Stimulated activated CD4-positive, alpha-beta T cell treated with anti-CD3 and anti-CD28 coated beads, Interleukin-4, amount 100 ng/mL, for 24 hours (primary cell): ENCODE measurements at places on chromosomes 6 and 20.

DNA sequence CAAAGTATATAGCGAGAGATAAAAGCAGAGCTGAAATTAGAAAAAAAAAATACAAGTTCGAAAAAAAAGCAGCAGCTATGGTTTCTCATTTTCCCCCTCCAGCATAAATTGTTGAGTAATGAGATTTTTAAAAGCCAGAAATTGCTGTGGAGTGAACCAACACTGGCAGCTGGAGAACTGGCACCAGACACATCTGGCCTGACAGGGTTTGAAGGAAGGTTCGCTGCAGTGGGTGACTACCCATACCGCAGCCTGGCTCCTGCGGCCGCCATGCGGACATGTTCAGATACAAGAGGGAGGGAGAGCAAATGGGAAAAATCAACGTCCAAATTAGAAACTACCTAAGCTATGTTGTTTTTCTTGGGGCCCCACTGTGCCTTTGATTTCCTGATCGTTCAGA is 3.3 kb downstream of the APCDD1L start:
- no peak for DNase-seq

GRCh38 chr20:25081730-25082497 is at the start of gene VSX1:
Gene VSX1, minus strand, starts transcription at chr20:25082141. Its CDS starts 45 bp downstream, at chr20:25082096.
- DNase-seq: no peak

DNA sequence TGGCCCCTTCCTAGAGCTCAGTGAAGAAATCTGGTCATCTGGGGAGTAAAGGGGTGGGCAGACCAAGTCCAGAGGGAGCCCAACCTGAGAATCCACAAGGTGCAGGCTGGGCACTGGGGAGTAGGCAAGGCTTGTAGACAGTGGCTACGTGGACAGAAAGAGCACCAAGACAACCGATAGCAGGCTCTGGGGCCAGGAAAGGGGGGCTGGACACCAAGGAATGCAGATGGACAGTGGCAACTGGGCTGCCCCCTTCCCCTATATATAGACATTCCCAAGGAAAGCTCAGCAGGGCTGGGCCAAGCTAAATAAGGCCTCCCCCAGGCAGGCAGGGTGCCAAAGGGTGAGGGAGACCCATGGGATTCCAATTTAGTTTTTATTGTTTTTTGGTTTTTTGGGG is 1.5 kb upstream of the TNNC2 start:
- no peak for DNase-seq

- no peak for DNase-seq
Measured at GRCh38 chr20:6053776-6054688, at the start of gene LRRN4. Gene LRRN4, minus strand, starts transcription at chr20:6054060. Its CDS starts 1,261 bp downstream, at chr20:6052799.

- peak; percentile 47 for DNase-seq
Measured at GRCh38 chr20:20491110-20491783, 123.3 kb downstream of the INSM1 start.

- DNase-seq: no peak
Measured at GRCh38 chr6:6588064-6588923, at the start of gene LY86. Gene LY86, plus strand, starts transcription at chr6:6588720. Its CDS starts 15 bp downstream, at chr6:6588735.

DNA sequence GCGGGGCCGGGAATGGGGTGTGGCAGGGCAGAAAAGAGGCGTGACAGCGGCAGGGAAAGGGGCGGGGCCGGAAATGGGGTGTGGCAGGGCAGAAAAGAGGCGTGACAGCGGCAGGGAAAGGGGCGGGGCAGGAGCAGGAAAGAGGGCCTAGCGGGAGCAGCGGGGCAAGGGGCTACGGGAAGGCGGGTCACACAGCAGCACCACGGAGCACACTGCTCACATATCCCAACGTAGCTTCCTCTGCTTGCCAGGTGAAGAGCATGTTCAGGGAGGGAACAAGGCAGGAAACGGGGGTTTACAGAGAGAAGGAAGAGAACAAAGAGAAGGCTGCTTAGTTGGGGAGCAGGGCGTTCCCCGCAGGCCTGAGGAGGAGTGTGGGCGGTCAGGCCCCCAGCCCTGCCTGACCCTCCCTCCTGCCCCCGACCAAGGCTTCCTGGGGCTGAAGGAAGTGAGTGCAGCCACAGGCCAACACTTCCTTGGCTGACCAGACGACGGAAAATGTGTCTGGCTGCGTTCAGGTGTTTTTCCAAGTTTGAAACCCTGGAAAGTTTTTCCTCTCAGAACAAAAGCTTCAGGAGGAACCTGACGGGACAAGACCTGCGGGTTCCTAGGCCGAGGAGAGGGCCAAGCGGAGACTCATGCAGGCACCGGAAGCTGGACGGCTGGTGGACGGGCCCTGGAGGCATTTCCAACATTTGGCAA is 13.8 kb downstream of the UCKL1 start:
- DNase-seq: peak; percentile 40

DNA sequence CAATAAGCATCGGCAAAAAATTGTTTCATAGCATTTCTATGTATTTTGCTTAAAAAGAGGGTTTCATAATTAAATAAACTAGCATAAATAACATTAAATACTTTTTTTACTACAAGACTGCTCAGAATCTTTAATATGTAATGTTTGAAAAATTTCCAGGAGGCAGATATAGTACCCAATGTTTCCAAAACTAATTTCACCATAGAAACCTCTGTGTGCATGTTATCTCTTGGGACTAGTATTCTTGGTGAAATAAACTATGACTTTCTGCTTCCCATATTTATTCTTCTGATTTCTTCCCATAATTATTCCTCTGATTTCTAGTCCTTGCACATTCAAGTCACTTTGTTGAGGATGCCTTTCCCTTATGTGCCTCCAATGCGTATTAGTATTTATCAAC is 94.5 kb downstream of the PTPRK start:
- no peak for DNase-seq

GRCh38 chr20:9600562-9600961 is 86.2 kb downstream of the LAMP5 start:
- DNase-seq: no peak

DNA sequence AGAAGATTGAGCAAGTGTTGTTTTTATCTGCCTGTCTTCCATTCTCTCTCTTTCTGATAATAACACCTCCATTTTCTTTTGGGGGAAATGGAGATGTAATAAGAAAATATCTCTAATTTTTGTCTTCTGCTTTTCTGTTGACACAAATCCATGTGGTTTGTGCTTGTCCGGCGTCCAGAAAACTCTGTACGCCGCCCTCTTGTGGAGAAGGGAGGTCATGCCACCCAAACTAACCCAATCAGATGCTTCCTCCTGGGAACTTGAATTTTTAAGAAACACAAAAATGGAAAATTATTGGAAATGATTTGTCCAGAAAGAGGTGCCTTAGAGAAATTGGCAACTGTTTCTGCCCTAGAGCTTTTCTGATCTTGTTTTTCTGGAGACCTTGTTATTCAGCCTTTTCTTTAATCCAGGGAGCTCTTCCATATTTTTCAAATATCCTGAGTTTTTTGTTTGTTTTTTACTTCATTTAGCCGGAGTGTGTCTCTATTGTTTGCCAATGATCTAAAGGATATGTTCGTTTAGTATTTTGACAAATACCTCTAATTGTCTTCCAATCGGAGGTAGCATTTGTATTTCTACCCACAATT is 17.8 kb upstream of the FNDC1 start:
- peak; percentile 50 for DNase-seq

- no peak for DNase-seq
Measured at GRCh38 chr6:112320561-112321318, 26.4 kb upstream of the RFPL4B start.

DNA sequence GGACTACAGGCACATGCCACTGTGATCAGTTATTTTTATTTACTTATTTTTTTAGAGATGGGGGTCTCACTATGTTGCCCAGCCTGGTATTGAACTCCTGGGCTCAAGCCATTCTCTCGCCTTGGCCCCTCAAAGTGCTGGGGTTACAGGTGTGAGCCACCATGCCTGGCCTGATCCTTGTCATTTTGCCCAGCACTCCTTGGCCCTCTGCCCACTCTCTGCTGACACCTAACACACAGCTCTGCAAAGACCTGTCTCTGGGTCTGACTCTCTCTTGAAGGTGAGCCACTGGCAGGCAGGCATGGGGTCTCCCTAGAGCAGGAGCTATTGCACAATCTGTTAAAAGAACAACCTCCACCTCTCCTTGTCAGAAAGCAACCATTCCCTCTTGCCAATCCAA is 155.6 kb downstream of the ZFP64 start:
- no peak for DNase-seq

DNA sequence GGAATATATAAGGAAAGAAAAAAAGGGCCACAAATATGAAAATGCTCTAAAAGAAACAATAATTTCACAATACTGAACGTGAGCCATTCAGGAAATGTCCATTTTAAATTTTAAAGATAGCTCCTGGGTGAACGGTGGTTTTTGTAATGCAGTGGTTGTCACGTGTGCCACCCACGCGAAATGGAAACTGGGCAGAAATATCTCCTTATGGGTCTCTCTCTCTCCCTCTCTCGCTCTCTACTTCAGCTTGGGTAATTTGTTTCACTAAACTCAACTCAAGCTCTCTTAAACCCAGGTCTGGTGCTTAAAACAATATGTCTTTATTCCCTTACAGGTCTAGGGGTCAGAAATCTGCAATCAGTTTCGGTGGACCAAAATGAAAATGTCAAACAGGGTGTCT is 150.8 kb downstream of the OR2B2 start:
- DNase-seq: no peak

DNA sequence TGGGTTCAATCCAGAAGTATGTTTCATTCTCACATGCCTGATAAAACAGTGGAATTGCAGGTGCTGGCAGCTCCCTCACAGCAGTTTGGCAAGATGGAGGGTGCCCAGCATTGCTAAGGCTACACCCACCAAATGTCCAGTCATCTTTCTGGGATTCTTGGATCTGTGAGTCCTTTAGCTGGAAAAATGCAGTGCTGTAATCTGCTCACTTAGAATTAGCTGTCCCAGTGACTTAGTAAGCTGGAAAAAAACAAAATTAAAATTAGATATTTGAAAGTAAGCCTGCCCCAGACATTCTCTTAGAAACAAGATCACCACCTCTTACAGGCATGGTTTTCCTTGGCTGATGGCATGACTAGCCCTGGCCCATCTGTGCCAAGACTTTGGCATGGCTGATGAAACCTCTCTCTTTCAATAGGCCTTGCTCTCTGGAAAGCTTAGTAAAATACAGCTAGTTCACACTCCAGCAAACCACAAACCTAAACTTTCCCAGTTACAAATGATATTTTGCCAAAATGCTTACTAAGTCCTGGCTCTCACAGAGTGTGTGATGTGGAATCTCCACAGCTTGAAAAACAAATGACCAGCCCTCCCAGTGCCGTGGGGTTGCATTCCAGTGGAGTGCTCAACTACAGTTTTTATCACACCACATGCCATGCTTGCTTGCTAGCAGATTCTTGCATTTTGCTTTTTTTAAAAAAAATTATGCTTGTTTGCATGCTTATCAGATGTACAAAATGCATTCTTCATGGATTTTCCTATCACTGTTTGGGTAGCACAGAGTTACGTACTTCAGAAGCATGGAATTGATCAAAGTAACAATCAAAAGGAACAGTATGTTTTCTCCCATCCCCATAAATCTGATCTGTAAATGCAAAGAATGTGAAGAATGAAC is 261.5 kb downstream of the EYA4 start:
- no peak for DNase-seq

GRCh38 chr20:34022151-34022838 is 28.6 kb downstream of the RALY start:
- DNase-seq: no peak

DNA sequence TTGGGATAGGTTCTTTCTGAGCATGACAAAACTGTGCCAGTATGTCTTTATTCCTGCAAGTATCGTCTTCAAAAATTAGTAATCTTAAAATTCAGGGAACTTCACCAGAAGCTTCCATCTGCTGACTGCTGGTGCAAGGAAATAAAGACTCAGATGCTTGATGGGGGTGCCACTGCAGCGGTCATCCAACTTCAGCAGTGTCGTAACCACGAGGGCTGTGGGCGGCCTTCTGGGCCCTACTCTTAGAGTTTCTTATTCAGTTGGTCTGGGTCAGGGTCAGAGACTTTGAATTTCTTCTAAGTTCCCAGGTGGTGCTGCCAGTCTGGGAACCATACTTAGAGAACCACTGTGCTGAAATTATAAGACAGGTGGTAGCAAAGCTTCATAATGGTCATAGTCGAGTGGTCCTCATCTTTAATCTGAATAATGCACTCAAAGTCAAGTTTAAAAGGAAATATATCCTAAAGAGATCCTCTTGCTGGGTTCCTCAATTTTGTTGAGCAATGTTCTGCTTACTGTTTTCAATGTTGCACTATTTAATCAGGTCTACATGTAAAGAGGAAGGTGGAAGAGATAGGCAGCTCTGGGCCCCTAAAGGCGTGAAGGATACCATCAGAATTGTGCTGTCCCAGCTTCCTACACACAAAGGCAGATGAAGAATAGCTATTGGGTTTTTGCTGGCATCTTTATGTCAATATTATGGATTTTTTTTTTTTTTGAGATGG is 165.4 kb upstream of the GMDS start:
- no peak for DNase-seq

- DNase-seq: no peak
Measured at GRCh38 chr20:22680031-22680740, 95.8 kb upstream of the FOXA2 start.

- no peak for DNase-seq
Measured at GRCh38 chr6:8234321-8234720, 132.0 kb upstream of the EEF1E1 start.

GRCh38 chr6:74735304-74735703 is 470.5 kb downstream of the COL12A1 start:
- no peak for DNase-seq

GRCh38 chr6:135115834-135116233 is 61.2 kb upstream of the HBS1L start:
- no peak for DNase-seq

DNA sequence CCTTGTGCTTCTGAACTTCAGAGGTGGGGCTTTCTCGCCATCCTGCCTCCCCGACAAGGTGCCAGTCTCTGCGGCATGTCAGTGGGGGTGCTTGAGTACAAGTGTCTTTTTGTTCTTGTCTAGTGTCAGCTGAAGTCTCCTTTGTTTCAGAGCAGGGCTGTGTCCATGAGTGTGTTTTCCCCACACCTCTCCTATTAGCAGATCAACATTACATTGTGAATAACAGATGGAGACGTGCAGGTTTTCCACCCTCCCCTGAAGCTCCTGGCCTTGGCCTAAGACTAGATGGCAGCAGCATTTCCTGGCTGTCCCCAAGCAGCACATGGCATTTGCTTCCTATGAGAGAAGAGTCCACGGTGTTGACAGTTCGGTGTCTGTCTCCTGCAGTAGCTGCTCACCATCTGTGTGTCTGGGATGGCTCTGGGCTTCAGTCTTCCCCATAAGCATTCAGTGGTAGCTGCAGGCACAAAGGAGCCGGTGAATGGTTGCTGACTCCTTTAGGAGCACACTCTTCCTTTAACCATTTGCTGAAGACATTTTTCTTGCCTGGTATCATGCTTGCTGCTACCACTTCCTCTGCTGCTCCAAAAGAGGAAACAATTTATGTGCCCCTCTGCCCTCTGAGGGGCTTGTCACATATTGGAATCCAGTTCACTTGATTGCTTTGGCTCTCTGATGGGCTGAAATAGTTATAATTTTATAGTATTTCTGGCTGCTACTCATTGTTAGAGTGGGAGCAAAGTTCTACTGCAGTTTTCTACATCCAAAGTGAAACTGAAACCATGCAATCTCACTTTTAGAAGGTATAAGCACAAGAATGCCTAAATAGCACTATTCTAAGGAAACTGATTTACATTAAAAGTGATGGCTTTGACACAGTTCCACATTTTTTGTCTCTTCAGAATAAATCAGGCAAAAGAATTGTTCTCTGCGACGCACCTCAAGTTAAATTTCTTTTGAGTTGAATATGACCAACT is 913.0 kb downstream of the C6orf118 start:
- DNase-seq: no peak
